ENCODE measurements at places on chromosomes 1 and 21.

GRCh38 chr1:68314151-68314780 is 81.9 kb upstream of the WLS start:
- no peak for DNase-seq

DNA sequence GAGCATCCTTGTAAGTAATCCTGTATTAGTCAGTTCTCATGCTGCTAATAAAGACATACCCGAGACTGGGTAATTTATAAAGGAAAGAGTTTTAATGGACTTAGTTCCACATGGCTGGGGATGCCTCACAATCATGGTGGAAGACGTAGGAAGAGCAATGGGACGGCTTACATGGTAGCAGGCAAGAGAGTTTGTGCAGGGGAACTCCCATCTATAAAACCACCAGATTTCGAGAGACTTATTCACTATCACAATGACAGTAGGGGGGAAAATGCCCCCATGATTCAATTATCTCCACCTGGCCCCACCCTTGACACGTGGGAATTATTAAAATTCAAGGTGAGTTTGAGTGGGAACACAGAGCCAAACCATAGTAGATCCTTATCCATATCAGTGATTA is 124.7 kb downstream of the HIVEP3 start:
- no peak for DNase-seq

DNA sequence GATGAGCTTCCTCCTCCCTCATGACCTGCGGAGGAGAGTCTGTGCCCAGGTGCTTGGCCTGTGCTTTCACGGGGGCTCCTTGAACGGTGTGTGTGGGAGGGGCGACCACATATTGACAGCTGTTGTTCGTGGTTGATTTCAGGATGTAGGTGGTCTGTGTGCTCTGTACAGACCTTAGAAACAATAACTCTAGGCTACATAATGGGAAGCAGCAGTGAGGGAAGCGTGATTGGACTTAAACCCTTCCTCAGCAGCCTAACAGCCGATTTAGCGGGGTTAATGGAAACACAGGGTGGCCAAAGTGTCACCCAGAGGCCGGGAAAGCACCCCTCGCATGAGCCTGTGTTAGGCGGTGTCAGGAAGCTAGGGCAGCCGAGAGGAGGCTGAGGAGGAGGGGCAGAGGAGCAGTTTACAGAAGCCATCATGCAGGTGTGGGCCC is 56.0 kb downstream of the TBCE start:
- DNase-seq = no peak

GRCh38 chr1:173190101-173190936 is 16.8 kb downstream of the TNFSF4 start:
- DNase-seq = peak; percentile 26

DNA sequence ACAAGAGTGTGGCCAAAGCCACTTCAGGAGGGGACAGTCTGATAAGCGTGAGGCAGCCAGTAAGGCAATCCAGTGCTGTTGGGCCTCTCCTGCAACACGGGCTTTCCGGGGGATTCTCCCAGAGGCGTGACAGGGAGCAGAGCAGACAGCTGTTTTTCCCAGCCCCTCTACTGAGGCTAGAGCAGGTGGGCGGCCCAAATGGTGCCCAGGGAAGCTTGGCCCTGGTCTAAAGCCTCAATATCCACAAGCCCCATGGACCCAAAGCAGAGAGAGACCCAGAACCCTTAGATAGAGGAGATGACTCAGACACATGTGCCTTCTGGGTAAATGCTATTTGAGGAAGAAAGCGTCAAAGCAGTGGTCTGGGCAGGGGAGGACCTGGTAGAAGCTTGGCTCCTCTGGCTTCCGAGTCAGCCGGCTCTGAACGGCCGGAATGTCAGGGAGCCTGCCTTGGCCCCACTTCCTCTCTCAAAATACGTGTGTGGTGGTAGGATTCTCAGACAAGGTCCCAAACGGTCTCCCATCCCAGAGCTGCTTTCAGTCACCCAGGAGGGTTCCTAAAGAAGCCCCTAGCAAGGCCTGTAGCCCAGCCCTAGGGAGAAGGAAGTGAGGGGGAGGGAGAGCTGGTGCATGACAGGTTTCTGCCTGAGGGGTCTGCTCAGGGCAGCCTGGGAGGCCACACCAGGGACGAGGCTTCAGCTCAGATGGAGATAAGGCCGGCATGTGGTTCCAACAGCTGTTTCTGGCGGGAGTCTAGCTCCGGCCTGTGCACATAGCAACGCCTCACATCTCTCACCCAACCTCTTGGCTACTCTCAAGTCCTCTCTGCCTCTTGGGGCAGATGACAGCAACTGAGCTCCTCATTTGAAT is 28.8 kb downstream of the PIK3C2B start:
- DNase-seq = no peak

- no peak for DNase-seq
These were observed 11.3 kb downstream of the SLC25A24 start for GRCh38 chr1:108188801-108189200.

GRCh38 chr21:14718951-14719350 is 172.8 kb upstream of the SAMSN1 start:
- DNase-seq = no peak

GRCh38 chr1:198788561-198789064 is 149.8 kb downstream of the PTPRC start:
- no peak for DNase-seq

DNA sequence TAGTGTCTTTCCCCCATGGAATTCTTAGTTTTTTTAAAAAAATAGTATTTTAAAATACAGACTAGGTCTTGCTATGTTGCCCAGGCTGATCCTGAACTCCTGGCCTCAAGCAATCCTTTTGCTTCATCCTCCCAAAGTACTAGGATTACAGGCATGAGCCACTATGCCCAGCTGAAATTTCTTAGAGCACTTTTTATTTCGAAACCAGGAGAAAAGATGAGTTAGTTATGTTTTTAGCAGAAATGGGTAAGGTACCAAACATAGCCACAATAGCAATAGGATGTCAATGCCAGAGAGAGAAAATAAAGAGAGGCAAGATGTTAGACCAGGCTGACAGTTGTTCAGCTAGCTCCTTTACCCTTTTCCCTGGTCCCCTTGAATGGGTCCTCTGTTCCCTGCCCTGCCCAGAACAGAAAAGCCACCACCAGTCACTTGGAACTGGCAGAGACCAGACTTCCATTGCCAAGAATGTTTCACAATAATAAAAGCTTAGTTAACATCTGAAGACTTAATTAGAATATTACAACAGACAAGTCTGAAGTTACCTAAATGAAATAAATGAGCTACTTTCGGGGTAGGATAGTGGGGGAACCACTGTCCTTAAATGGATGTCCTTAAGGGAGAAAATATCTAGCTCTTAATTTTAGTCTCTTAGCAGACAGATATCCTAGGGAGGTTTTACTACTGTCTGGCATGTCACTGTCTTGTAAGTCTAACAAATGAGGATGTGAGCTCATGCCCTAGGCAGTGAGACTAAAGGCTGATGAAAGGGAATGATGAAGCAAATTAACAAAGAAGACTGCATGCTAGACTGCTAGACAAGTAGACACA is 54.3 kb downstream of the ABL2 start:
- peak; percentile 69 for DNase-seq

GRCh38 chr1:96901783-96902363 is 180.3 kb downstream of the PTBP2 start:
- no peak for DNase-seq

- DNase-seq = no peak
These were observed 634.8 kb downstream of the KCNT2 start for GRCh38 chr1:195973311-195973904.

DNA sequence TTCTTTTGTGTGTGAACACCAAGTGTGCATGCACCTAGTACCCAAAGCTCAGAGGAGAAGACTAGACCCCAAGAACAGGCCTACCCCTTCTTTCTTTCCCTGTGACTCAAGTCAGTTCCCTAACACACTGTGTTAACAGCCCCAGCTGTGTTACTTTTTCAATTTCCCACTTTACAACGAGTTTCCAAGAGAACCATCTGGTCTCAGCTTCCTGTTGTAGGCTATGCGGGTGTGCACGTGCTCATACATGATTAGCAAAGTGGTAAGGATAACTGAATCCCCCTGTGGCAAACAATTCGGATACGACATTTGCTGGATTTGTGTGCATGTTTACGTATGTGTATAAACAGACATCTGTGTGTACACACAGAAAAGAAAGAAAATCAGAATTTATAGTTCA is 17.9 kb downstream of the IFNAR2 start:
- DNase-seq = no peak

- no peak for DNase-seq
These were observed 10.3 kb downstream of the TAF12 start for GRCh38 chr1:28632560-28632959.

GRCh38 chr1:182565537-182565936 is 23.5 kb downstream of the RNASEL start:
- no peak for DNase-seq

GRCh38 chr1:93694819-93695218 is 13.2 kb upstream of the BCAR3 start:
- no peak for DNase-seq

Data from GM03348 (cell line).